Right ventricle myocardium superior (tissue), 1 donor: ENCODE measurements at places on chromosomes 1 and 21.

DNA sequence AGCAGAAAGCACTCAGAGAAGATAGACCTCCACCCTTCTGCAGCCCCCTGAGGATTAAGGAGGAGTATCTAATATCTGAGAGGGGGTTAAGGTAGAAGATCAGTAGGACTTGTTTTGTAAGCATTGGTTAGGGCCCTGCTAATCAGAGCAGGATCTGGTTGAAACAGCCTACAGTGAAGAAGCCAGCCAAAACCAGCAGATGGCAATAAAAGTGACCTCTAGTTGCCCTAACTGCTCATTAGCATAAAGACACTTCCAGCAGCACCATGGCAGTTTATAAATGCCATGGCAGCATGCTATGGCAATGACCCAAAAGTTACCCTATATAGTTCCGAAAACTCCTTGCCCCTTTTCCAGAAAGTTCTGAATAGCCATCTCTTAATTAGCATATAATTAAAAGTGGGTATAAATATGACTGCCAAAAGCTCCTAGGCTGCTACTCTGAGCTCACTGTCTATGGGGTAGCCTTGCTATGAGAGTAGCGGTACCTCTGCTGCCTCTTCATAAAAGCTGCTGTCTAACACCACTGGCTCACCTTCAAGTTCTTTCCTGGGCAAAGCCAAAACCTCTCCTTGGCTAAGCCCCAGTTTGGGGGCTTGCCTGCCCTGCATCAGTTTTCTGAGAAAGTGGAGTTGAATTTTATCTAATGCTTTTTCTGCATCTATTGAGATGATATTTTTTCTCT lies 254.2 kb downstream of the PAPPA2 start:
- no peak for DNase-seq

DNA sequence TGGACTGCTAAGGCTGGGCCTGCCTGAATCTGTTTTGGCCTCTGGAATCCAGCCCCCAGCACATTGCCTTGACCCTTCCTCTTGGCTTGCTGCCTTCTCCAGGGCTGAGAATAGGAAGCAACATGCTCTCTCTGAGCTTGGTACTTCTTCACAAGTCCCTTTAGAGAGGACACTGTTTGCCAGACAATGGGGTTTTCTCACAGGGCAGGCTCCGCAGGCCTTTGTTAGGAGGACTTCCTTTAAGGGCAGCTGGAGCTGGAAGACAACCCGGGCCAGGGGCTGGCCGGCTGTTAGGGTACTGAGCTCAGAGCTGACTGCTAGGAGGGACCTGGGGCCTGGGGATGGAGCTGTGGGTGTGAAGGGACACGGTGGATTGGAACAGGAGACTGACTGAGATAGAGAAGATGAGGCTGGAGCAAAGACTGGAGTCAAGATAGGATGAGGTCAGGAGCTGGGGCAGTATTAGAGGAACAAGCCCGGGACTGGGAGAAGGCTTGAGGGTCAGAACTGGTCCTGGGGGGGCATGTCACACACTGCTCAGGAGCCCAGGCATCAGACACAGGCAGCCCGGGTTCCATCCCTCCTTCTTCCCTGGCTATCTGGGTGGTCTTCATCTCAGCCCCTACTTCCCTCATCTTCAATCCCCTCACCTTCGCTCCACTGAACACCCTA lies 5.4 kb upstream of the ALPL start:
- no peak for DNase-seq

DNA sequence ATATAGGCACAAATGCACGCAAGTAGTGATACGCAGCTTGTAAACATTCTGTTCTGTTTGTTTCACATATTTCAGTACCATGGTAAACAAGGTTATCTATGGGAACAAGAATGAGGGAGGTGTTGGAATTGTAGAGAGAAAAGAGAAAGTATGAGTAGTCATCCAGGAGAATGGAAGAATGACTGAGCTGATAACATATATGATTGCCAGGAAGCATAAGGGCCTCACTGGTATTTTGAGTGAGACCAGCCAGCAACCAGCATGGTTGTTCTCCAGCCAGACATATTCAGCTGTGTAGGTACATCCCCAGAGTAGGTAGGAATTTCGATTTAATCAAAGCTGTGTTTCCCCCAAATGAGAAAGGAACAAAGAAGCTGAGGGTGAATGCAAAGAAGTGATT lies 58.9 kb upstream of the ARTN start:
- DNase-seq, result no peak

DNA sequence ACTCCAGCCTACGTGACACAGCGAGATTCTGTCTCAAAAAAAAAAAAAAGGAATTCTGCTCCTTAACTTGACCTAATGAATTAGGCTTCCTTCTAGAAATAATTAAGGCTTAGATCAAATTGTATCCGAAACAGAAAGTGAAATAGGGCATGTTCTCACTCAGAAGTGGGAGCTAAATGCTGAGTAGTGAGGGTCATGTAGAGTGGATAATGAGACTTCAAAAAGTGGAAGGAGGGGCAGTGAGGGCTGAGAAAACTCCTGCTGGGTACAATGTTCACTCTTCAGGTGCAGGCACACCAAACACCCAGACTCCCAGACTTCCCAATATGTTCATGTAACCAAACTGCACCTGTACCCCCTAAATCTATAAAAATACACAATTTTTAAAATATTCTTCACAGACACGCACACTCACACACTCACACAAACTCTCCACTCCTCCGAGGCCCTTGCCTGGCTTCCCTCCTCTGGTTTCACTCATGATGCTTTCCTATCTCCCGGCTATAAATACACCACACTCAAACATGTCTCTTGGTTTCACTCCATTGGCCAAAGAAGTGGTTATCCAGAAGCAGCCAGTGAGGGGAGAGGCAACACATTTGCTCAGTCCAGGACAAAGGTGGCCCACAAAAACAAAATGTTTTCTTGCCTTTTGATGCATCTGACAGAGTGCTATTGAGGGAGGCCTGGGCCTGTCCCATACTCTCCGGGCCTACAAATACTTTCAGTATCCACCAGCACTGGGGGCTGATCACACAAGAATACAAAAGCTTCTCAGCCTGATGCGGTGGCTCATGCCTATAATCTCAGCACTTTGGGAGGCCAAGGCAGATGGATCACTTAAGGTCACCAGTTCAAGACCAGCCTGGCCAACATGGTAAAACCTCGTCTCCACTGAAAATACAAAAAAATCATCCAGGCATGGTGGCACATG lies 249.2 kb downstream of the TOMM20 start:
- DNase-seq, result no peak

DNA sequence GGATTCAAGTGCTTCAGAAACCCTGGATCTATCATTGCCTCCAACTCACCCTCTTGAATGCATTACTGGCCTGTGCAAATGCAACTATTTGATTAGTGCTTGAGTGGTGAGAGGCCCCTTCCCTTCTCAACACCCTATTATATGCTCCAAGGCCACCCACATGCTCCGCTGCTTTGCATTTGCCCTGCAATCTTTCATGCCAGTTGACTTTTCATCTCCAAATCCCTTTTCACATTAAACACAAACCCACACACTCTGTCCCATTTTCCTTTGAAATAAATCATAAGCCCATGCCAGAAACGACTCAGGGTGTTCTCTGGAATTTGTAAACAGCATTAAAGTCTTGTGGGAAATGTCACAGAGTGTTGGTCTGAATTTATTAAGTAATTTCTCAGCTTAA lies 78.9 kb upstream of the CTTNBP2NL start:
- DNase-seq, result no peak

DNA sequence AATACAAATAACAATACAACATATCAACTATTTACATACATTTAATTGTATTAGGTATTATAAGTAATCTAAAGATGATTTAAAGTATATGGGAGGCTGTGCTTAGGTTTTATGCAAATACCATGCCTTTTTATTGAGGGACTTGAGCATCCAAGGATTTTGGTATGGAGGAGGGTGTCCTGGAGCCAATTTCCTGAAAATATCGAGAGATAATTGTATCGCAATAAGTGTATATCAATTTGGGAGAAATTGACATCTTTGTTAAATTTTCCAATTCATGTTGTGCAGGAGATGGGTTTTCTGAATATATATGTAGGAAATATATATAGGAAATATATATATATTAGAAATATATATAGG lies 63.5 kb downstream of the ATP1A1 start:
- DNase-seq, result no peak

DNA sequence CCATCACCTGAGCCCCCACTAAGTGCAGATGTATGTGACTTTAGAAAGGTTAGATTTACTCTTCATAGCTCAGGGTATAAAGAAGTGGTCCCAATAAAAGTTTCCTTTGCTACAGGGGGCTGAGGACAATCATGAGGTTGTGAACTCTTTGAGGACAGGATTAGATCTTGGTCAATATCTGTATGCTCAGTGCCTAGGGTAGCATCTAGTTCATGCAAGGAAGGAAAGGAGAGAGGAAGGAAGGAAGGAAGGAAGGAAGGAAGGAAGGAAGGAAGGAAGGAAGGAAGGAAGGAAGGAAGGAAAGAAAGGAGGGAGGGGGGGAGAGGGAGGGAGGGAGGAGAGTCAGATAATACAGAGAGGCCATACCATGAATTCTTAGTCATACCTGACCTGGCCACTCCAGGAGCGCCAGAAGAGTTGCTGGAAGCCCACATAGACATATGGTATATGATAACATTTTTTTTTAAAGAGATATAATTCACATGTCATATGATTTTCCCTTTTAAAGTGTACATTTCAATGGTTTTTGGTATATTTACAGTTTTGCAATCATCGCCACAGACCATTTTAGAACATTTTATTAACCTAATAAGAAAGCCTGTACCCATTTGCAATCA lies 9.7 kb upstream of the CSRP1 start:
- no peak for DNase-seq

DNA sequence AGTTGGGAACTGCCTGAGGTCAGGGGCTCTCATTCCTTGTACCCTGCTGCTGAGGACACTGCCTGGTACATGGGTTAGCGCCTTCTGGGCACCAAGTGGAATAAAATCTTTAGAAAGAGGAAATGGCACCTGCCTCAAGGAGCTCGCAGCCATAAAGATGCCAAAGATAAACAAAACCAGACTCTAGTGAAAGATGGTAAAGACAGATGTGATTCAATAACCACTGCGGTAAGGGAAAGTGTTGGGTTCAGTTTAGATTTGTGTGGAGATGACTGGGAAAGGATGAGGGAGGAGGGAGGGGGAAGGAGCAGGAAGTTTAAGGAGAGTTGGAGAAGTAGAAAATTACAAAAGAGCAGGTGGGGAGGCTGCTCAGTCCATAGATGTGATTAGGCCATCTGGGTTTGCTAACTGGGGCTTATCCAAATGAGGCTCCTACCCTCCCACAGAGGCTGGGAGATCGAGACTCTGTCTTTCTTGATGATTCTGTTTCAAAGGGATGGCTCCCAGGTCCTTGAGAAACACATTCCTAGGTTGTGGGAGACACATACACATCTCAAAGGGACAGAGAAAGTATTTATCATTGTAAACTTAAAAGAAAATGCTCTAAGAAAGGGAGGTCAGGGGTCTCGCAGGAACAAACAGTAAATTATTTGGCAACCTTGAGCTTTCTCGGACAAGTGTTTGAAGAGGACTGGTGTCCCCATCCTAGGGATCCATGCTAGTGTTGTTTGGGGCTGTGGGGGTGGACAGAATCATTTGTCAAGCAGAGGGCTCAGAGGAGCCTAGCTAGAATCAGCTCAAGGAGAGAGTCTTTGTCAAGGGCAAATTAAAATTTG lies 65.7 kb upstream of the MORC3 start:
- DNase-seq, result no peak

DNA sequence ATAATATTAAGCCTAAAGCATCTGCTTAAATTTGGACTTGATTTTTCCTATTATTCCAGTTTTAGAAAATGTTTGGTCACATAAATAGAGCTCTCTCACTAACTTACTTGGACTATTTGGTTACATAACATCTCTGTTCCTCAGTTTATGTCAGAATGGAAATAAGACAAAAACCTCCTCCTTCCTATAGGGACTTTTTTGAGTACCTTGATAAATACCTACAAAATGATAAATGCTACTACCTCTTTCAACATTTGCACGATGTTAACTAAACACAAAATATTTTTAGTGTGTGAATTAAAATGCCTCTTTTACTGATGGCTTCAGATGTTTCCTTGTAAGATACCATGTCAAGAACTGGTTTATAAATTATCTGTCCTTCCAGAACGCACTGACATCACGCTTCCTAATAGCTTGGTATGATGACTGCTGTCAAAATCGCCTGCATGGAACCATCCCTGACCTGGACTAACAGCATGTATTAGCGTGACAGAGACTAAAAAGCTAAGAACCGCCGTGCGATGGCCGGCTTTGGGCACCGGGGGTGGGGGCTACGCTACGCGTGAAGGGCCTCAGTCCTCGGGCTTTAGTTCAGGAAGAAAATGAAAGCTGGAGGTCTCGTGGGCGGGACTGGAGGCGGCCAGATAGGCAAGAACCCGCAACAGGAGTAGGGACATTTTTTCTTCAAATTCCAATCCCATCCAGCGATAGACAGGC lies 133.2 kb upstream of the BARHL2 start:
- DNase-seq, result peak; percentile 51

DNA sequence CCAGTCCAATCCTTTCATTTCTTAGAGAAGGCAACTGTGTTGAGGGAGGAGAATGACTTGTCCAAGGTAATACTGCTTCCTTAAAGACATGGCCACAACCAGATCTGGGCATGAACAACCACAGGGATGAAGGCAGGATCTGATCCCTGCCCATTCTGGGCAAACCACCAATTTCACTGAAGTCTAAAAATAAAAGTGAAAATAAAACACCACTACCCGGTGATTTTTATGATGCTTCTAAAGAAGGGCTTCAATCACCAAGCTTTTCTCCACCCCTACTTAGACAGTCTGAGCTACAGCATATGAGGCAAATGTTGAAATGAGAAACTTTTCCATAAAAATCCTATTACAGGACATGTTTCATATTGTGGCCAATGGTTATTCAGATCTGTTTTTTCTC lies 133.0 kb downstream of the PTPN14 start:
- no peak for DNase-seq

GRCh38 chr1:18548643-18549042 lies 67.9 kb downstream of the KLHDC7A start:
- no peak for DNase-seq
